ENCODE measurements at places on chromosomes 1 and 21.

DNA sequence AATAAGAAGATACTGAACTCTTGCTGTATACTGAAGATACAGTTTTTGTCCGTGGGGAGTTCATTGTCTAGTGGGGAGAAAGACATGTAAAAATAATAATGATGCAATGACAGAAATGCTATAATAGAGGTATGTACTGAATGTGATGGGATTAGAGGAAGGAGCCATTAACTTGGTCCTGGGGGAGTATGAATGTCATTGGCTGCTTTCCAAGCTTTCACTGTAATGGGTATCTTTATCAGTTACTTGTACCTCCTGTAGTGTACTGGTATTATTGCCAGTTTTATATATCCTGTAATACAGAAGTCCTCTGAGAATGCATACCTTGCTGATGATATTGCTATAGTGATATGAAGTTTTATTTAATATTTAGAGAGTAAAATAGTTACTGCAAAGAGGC, 7.4 kb downstream of the BTBD8 start:
- DNase-seq, result no peak

DNA sequence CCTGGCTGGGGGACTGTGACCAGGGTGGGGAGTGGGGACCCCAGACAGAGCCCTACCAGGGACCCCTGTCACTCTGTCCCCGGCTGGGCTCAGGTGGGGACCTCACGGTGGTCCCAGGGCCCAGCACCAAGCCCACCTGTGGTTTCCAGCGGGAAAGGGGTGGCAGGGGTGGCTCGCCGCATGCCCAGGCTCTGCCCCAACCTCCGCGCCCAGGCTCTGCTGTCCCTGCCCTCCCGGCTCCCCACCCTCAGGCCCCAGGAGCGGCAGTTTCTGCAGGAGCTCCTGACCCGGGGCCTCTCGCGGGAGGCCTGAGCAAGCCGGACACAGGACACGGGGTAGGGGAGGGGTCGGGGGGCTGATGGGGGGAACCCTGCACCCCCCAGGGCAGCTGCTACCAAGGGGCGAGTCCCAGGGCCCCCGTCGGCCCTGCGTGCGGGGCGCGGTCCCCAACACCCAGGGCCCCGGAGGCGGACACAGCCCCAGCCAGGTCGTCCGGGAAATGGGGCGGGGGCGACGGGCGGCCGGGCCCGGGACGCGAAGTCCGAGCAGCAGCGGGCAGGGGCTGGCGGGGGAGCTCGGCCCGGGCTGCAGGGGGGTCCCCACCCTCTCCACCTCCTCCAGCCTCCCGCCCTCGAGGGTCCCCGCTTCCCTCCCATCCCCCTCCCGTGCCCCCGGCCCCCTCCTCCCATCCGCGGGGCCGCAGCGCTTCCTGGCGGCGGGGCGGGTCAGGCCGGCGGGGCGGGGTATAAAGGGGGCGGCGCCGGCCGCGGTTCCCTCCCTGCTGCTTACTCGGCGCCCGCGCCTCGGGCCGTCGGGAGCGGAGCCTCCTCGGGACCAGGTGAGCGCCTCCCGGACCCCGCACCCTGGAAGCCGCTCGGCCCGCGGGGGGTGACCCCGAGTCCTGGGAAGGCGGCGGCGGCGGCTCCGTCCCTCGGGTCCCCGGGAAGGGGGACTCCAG, at the start of gene COL6A2:
Gene COL6A2, plus strand, starts transcription at position 777 of the 958 bp plus-strand sequence.
- no peak for DNase-seq

DNA sequence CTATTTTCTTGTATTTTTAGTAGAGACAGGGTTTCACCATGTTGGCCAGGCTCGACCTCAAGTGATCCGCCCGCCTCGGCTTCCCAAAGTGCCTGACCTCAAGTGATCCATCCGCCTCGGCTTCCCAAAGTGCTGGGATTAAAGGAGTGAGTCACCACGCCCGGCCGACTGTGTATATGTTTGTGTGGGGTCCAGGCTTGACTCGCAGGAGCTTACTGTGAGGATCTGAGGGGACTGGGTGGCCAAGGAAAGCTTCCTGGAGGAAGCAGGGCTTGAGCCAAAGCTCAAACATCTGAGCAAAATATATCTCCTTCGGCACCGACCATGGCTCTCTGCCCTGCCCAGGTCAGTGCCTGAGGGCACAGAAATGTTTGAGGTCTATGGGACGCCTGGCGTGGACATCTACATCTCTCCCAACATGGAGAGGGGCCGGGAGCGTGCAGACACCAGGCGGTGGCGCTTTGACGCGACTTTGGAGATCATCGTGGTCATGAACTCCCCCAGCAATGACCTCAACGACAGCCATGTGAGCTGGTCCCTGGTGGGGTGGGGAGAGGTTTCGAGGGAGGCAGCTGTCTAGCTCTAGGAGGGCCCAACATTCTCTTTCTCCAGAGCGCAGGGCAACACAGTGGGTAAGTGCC, 10.5 kb downstream of the PADI3 start:
- DNase-seq, result no peak

DNA sequence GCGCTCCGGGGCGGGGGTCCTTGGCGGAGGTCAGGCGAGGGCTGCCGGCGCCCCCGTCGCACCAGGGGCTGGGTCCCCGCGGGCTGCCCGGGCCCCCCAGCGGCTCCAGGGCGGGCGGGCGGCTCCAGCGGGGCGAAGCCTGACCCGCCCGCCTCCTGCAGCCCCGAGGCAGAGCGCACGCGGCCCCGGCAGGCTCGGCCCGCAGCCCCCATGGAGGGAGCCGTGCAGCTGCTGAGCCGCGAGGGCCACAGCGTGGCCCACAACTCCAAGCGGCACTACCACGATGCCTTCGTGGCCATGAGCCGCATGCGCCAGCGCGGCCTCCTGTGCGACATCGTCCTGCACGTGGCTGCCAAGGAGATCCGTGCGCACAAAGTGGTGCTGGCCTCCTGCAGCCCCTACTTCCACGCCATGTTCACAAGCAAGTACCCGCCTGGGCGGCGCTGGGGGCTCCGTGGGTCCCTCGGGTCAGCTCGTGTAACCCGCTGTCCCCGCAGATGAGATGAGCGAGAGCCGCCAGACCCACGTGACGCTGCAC, 817 bp downstream of the KLHL17 start:
- DNase-seq, result no peak

DNA sequence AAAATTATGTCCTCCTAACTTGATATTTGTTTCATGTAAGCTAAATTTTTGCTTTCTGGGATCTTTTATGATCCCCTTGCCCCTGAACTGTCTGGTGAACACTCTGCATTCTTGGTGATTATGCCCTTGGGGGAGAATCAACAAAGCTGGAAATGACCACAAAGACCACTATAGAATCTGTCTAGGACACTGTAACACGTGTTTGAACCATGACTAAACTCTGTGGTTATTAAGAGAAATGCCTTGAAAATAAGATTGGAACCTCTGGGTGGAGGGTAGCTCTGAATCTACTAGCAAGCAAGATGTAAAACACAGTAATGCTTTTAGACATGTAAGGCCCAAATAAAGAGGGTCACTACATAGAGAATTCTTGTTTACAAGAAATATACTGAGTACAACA, 237.5 kb downstream of the HMCN1 start:
- DNase-seq, result no peak

DNA sequence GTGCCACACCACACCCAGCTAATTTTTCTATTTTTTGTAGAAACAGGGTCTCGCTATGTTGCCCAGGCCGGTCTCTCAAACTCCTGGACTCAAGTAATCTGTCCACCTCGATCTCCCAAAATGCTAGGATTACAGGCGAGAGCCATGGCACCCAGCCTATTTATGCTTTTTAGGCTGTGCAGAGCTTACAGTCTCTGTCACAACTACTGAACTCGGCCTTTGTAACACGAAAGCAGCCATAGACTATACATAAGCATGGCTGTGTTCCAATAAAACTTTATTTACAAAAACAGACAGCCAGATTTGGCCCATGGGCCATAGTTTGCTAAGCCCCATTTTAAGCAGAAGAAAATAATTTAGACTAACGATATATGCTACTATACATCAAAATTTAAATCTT, 54.4 kb downstream of the NID1 start:
- no peak for DNase-seq

- DNase-seq, result no peak
Measured at GRCh38 chr1:177825276-177825901, 144.5 kb downstream of the SEC16B start.

DNA sequence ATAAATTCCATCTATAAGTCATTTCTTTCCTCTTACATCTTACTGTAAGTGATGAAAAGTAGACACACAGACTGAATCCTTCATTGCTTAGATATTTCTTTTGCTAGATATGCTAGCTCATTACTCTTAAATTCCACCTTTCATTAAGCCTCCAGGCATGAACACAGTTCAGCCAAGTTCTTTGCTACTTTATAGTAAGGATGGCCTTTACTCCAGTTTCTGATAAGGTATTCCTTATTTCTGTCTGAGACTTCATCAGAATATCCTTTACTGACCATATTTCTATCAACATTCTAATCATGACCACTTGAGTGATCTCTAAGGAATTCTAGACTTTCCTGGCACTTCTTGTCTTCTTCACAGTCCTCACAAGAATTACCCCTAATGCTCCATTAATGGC, 191.7 kb upstream of the KCTD3 start:
- no peak for DNase-seq

DNA sequence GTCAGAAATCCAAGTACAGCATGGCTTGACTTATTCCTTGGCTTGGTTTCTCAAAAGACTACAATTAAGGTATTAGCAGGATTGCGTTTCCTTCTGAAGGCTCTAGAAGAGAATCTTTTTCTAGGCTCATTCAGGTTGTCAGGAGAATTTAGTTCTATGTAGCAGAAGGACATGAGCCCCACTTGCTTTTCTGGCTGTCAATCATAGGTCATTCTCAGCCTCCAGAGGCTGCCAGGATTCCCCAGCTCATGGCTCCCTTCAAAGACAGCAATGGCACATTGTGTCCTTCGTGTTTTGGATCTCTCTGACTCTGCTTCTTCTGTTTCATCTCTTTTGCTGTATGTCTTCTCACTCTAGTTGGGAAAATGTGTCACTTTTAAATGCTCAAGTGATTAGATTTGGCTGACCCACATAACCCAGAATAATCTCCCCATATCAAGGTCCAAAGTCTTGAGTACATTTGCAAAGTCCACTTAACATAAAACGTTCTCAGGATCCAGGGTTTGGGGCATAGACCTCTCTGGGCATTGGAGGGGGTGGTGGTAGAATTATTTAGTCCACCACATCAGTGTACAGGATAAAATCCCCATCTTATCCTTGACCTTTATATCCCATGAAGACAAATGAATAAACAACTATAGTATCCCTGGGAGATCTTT, 126.7 kb upstream of the BCL9 start:
- DNase-seq, result no peak

GRCh38 chr21:14838400-14838799, 226.4 kb downstream of the NRIP1 start:
- DNase-seq, result no peak

GRCh38 chr1:53725238-53725689, 13.7 kb downstream of the GLIS1 start:
- DNase-seq, result no peak
